Left colon (tissue), 2 donors: ENCODE measurements at places on chromosomes 3 and 15. TPM values are rescaled to one million over a fixed set of nuclear protein-coding genes. Genes with fewer than 3 reads are reported as not detected.

DNA sequence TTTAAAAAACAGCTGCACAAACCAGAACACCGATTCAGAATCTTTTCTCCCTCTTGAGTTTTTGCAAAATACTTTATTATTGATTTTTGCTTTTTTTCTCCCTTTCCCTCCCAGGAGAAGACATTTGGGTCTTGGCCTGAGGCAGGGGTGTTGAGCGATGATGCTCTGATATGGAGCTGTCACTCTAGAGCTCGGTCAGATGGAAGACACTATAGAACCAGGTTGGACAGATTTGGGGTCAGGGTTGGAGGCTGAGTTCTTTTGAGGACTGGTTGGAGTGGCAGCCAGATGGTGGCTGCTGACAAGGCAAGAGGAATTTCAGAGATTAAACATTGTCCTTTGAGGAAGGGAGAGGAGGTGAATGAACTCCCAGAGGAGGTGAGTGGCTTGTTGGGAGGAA, 16.9 kb downstream of the CDAN1 start:
- DNase-seq: no peak

GRCh38 chr3:89699229-89699628, 591.8 kb downstream of the EPHA3 start:
- peak; percentile 75 for DNase-seq

- no peak for DNase-seq
These were observed 10.9 kb upstream of the OXTR start for GRCh38 chr3:8780279-8780678.

DNA sequence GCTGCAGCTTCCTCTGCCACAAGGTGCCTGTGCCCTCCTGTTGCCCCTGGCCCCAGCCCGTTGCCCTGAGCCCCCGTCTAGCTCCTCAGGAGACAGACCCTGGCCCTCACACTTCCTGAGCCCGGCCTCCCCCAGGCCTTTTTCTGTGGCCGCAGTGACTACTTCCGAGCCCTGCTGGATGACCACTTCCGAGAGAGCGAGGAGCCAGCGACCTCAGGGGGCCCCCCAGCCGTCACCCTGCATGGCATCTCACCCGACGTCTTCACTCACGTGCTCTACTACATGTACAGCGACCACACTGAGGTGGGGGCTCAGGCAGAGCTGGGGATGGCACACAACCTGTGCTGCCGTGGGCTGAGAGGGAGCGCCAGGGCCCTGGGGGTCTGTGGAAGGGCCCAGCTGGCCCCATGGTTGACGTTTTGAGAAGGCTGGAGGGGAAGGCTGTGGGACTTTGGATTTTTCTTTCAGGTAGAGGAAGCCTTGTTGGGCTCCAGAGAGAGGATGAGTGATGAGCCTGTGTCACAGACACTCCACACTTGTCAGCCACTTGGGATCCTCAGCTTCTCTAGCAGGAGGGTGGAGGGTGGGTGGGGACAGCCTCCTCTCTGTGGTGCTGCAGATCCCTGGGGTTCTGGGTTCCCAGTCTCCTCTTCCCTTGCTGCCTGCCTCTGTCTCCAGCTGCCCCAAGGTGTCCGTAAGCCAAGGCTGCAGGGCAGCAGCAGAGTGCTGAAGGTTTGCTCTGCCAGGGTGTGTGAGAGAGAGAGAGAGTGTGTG, 5.0 kb downstream of the ABTB1 start:
- no peak for DNase-seq

DNA sequence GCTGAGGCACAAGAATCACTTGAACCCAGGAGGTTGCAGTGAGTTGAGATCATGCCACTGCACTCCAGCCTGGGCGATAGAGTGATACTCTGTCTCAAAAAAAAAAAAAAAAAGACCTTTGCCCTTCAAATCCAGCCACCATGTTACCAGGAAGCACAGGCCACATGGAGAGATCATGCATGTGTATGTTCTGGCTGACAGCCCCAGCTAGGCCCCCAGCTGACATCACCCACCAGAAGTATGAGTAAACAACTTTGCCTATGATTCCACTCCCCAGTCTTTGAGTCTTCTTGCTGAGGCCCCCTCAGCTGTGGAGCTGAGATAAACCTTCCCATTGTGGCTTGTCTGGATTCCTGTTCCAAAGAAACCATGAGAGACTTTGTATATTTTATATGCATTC, 3.3 kb upstream of the ARIH2 start:
- no peak for DNase-seq

DNA sequence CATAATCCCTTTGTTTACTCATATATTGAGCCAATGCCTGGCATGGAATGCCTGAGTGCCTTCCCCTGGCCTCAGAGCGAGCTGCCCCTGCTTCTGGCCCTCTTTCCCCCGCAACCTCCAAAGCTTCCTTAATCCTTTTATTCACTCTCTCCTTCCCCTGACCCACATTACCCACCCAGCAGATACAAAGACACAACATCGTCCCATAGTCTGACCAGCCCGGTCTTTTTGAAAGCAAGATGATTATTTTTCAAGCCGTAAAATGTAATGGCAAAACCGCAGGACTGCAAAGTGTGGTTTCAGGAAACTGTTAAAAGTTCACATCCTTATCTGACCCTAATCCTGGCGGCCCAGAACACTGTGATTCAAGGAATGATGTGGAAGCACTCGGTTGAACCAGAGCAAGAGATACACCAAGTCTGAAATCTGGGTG, 78.4 kb upstream of the LRTM1 start:
- no peak for DNase-seq

- peak; percentile 27 for DNase-seq
These were observed 3.6 kb downstream of the PLA2G4B start for GRCh38 chr15:41842229-41842628.

DNA sequence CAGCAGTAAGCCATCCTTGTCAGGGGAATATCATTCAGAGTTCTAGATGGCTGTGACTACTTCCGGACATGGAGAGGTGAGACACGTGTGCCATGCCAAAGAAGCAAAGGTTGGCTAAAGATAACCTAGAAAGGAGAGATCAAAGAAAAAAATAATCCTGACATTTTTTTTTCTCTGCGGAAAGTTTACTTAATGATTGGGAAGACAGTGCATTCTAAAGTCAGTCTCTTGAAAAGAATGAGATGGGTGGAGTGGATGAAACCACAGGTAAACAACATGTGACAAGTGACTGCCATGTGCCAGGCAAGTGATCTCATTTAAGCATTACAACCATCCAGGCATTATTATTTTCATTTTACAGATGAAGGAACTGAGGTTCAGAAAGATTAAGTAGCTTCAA, 436.6 kb downstream of the SOX2 start:
- DNase-seq: no peak

GRCh38 chr15:94286583-94286982, 55.2 kb downstream of the MCTP2 start:
- no peak for DNase-seq

DNA sequence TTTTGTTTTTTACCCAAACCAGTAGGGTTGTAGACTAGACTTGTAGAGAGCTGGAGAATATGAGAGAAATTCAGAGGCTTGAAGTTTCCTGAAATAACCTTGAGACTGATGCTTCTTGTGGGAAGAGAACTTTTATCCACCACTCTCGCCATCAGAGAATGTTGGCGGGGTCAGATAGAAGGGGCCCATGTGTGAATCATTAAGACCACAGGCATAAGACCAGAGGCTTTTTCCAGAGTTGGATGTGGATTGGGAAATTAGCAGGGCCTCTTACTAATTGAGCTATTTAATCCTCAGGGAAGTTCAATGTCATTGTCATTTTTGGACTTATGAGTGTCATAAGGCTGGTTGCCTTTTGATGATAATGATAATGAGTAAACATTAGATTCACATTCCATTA, 246.9 kb upstream of the THRB start:
- DNase-seq: no peak

DNA sequence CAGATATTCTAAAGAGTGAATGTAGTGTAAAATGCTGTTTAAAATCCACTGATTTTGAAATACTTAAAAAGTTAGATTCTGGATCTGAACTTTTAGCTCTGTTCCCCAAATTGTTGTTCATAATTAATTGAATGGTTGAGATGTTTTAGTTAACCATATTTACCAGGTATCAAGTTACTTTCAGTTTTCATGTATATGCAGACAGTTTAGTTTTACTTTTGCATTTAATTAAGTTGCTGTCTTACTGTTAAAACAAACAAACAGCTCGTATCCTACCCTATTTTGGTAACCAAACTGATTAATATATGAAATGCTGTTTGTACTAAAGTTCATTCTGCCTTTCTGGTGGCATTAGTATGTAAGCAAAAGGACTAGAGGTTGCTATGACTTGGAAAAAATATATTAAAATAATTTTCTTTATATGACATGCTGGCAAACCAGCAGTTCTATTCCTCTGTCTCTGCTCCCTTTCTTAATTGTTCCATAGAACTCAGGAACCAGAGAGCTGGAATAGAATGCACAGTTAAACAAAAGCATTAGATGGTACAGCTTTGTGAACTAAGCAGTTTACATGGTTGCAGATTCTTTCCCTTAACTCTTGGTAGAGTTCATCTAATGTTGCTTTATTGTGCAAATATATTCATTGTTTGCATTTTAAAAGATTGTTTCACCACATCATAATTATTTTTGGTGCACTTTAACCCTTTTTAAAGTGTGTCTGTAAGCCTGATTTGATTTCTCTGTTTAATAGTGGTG, 39.5 kb upstream of the SCAANT1 start:
- no peak for DNase-seq

- DNase-seq: no peak
These were observed 41.3 kb upstream of the RBM5 start for GRCh38 chr3:50047426-50047825.

DNA sequence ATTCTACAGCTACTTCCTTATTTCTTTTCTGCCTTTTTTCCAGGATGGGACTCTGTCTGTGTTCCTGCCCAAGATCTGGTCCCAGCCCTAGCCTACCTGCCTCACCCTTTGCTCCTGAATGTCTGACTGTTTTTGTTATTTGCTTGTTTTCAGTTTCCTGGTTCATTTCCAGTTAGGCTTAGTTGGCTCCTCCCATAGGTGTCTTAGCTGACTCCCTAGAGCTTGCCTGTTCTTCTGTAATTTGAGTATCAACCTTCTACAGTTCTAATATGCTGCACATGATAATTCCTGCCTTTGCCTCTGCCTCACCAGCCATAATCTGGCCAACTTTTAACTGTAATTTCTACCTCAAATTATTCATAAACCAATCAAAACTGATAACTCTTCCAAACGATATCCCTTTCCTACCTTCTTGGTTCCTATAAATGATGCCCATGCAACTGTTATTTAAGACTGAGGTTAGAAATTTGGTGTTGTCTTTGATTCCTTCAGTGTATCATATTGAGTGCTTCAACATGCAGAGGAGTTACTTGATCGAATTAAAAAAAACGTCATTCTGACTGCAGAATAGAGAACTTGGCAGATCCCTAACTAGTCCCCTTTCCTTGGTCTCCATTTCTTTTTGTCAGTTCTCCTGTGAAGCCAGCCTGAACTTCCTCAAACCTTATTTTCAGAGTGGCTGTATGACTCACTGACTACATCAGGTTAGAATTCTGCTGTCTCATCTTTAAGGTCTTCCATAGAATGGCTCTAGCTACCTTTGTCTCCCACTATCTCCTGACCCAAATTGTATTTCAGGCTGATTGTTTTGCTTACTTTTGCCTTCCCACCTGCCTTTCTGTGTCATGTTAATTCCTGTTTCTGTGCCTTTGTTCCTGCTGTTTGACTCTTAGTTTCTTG, 8.4 kb downstream of the GOLM2 start:
- no peak for DNase-seq

- no peak for DNase-seq
These were observed 563.5 kb downstream of the OCA2 start for GRCh38 chr15:27535445-27536129.

GRCh38 chr3:42071904-42072812, 19.0 kb upstream of the TRAK1 start:
- DNase-seq: peak; percentile 86

DNA sequence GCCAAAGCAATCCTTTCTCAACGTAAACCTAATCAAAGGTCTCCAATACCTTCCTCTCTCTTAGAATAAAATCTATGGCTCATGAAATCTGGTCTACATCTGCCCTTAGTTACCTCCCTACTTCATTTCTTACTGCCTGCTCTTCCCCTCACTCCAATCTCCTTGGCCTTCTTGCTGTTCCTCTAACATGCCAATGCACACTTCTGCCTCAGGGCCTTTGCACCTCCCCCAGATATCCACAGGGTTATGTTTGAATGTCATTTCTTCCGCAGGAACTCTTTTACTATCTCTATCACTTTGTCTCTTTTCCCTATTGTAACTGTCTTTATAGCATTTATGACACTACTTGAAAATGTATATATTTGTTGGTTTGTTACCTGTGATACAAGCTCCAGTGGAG, 44.3 kb upstream of the PYGO1 start:
- no peak for DNase-seq

GRCh38 chr15:25890529-25890928, 27.4 kb upstream of the ATP10A start:
- no peak for DNase-seq

- no peak for DNase-seq
These were observed 23.8 kb downstream of the NEDD4 start for GRCh38 chr15:55969582-55969981.

DNA sequence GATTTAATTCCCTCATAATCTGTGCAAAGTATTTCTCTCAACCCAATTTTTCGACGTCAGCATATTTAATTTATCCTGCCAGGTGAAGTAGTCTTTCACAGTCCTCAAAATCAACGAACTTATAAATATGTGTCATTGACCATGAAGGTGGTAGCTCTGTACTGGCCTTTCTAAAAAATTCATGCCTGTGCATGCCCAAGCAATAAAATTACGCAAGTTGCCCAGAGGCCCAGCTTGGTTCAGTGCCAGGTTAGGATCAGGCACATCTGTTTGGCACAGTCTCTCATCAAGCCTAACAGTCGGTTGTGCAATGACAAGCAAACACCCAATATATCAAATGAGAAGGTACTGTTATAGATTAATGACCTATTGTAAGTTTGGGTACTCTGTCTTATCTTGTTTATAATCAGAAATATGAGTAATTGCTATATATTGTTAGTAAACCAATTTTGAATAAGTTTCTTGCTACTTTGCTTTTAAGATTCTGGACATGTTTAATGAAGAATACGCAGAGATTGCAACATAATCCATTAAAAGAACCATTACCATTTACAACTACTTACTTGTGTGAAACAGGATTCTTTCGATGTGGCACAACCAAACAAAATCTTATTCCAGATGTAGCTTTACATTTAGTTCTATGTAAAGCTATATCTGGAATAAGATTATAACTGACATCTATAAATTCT, 159.0 kb upstream of the IL12A start:
- DNase-seq: peak; percentile 85

DNA sequence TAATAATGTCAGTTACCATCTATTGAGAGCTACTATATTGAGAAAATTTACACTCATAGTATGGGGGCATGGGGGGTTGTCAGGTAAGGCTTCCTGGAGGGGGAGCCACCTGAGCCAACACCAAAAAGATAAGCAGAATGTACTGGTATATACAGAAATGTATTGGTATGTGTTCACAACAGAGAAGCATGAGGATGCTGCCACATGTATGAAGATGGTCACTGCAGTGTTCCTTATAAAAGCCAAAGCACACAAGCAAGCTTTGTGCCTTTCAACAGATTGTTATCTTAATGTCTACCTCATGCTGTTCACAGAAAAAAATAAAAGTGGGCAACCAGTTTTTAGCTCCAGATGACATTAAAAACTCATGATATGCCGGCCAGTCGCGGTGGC, 149.0 kb downstream of the MAGI1 start:
- DNase-seq: no peak

Gene C2CD4A
- total RNA-seq: 1.1 TPM

Gene NPAP1
- not detected for total RNA-seq

Gene TTLL13
- total RNA-seq: 0.47 TPM

Gene CCDC54
- not detected for total RNA-seq

Gene LDHAL6B
- total RNA-seq: not detected

Gene MST1R
- 145 TPM for total RNA-seq

Gene SYNM
- total RNA-seq: 96.5 TPM

Gene BFSP2
- not detected for total RNA-seq

Gene UPK1B
- not detected for total RNA-seq

Gene CCK
- total RNA-seq: not detected

Gene DNASE1L3
- total RNA-seq: 8.1 TPM

Gene GABRR3
- total RNA-seq: not detected
